ENCODE measurements at places on chromosomes 4 and X.

DNA sequence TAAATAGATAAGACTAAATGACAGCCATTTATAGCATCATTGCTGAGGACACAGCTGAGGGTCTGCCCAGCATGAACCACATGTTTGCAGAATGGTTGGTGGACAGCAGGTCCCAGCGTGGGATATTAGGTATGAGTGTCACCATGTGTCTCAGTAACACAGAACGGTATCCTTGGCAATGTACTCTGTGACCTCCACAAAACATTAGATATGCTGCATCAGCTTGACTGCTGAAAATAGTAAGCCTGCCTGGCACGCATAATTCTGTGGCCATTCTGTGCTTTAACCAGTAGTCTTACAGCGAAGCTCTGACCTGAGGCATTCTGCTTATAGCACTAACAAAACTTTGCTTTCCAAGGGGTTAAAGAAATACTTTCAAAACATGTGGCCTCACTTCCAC lies 32.0 kb downstream of the LIMCH1 start:
- no peak for DNase-seq

DNA sequence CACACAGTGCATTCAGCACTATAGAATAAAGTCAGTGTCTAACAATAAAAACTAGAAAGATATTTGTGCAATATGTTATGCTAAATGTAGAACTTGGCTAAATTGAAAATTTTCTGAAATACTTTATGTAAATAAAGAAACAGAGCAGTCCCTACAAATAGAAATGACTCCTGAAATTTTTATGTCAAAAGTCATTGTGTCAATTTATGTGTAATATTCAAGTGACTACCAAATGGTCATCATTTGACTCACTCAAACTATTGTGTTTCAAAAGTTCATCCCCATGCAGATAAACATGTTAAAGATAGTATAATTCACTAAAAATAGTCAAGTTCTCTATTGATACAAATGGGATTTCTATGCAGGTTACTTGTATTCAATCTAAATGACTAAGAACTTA lies 17.9 kb downstream of the LRBA start:
- no peak for DNase-seq

DNA sequence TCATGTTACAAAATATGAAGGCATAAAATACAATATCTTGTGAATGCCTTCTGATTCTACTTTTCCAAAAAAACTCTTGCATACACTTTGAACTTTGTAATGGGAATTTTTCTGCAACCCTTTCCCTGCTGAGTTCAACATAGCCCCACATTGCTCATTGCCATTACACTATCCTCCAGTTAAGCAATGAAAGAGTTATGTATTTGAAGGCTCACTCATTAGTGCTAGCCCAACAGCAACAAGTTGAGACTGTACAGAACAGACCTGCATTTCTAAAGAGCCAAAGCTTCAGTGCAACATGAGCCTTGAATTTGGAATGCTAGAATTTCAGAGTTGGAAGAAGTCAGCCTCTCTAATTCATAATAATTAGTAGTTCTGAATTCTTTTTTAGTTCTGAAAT lies 44.4 kb upstream of the STAG2 start:
- no peak for DNase-seq

DNA sequence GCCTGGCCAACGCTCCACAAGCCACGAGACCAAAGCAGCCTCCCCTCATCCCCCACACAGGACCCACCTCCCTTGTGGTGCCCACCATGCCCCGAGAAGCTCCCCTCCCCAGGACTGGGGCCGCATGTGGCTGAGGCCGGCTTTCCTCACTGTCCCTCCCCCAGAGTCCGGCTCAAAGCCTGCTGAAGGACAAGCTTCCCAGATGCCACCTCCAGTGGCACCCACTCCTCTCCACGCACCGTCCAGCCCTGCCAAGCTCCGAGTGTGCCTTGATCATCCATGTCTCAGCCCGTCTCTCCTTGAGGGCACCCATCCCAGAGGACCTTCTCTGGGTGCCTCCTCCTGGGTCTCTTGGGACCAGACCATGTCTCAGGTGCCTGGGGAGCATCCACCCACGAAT lies 58.8 kb upstream of the MXD4 start:
- DNase-seq = no peak

DNA sequence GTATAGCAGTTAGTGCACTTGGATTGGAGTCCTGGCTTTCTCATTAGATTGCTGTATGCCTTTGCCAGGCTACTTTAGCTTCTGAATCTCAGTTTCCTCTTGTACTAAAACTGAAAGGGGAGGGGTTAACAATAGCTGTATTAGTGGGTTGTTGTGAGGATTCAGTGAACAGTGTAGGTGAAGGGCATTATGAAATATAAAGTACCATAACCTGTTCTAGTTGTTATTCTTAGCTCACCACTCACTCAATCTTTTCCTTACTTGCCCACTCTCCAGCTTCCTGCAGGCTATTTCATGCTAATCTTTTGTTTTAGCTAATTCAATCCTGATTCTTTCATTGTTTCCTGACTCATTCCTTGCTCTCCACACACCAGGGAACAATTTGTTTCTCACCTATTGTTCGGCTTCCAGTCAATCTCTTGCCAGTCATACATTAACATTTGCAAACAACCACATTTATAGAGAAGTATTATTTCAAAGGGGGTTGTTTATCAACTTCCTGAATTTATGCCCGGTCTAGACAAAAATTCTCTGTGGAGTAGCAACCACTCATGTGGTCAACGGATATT lies 50.6 kb upstream of the EDA start:
- no peak for DNase-seq

Measured in omental fat pad (tissue), 4 donors.